Inflammatory macrophage treated with lipopolysaccharide for 4 hours (primary cell): ENCODE measurements at places on chromosomes 2 and 18.

DNA sequence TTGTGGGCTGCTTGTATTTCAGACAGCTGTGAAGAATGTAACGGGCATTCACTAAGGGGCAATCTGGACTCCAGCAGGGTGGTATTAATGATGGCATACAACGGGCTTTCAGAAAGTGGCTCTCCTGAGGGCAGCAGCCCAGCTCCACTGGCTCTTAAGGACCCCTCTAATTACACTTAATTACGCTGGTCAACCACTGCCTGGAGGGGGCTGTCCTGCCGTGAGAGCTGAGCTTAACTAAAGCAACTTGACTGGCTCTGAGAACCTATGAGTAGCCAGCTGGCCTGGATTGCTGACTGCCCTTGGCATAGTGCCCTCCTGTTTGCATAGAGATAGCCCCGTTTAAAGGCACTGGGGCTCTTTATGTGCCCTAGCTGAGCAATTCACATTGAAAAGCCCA, 3.8 kb downstream of the LIPG start:
- no peak for DNase-seq

- peak; percentile 99 for DNase-seq
These were observed 1.6 kb upstream of the EMILIN2 start for GRCh38 chr18:2845172-2845571.

- no peak for DNase-seq
These were observed 296.5 kb downstream of the NOL4 start for GRCh38 chr18:33928231-33928630.

DNA sequence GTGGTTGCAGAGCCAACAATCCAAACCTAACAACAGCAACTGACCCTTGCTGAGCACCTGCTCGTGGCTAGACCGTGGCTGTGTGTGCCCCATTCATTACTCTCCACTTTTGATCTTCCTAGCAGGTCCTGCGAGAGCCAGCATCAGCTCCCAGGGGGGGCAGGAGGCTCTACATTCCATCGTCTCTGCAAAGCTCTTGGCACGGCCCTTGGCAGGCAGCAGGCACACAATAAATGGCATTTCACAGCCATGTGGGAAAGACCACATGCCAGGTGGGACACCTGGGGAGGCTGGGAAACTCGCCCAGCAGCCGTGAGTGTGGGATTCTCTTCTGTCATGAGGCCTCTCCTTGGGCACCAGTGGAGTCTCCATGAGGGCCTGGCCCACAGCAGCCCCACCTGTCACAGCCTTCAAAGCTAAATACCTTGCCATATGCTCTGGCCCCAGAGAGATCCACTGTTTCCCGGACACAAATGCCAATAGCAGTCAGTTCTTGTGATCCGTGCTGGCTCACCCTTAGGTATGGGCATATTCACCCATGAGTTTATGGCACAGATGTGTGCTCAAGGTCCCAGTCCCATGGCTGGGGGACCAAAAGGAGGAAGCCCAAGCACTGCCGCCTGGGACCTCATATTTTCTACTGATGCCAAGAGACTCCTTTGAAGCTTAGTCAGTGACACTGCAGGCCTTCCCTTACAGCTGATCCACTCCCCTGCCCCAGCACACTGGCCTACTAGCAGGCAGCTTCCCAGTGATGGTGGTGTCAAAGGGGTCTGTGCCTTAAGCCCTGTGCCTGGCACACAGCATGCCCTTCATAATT, 6.8 kb upstream of the TEX51 start:
- DNase-seq = no peak

DNA sequence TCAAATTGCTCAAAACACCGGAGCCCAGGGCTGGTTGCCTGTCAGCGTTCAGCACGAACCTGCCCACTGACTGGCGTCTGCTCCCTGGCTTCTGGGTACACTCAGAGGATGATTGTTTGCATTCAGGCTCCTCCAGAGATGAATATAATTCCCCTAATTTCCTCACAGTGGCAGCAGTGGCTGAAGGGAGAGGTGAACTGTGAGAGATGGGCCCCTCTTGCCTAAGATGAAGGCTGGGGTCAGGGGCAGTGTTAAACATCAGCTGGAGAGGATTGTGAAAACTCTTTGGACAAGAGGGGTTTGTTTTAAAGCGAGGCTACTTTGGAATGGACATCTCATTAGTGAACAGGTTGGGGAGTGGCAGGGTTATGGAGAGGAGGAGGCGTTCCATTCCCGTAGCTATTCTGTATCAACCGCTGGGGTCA, 31.0 kb downstream of the TCF7L1 start:
- DNase-seq = no peak

DNA sequence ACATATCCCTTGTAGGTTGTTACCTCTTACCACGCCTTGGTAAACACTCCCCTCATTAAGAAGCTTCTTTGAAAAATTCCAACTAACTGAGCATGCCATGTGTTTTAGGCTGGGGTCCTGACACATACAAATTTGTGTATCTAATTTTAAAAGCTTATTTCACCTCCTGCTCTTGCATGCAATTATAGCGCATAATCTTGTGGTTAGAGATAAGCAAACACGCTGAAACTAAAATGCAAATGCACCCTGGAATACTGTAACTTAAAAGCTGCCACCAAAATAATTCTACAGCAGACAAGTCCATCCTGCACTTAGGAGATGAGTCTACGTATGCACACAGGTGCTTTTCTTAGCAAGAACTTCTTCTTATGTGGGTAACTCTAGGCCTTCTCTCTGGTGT, 990.2 kb downstream of the TSN start:
- no peak for DNase-seq

GRCh38 chr18:32922951-32923430, 150.2 kb upstream of the KLHL14 start:
- DNase-seq = peak; percentile 52

DNA sequence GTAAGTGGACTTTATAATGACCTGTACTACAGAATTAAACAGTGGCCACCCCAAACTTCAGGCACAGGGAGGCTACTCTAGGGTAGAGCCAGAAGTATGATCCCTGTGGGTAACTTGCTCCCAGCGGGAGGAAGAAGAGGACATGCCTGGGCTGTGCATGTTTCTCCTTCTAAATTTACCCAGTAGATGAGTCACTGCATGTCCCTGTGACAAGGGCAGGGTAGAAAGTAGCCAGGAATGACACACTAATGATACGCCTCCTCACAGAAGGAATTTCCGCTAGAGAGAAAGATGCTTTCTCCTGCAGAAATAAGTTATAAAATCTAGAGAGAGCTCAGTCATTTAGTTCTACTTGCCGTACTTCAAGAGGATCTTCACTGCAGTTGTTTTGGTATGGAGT, 7.5 kb downstream of the ACYP2 start:
- no peak for DNase-seq

- peak; percentile 96 for DNase-seq
These were observed 65.7 kb downstream of the SPRED2 start for GRCh38 chr2:65366595-65367125.

DNA sequence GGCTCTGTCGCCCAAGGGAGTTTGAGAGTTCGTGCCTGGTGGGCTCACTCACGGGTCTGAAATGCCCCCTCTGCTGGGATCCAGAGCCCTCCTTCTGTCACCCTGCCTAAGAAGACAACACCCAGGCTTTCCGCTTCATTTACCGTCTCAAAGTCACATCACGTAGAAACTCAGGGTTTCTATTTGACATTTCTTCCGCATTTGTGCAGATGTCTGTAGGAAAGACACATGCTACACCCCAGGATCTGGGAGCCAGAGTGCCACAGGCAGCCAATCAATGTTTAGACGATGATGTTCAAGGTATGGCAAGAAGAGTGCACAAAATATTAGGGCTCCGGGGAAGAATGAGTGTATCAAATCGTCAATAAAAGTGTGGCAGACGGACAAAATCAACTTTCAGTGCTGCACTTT, 24.4 kb upstream of the ACKR3 start:
- peak; percentile 49 for DNase-seq
